ENCODE measurements at places on chromosomes 1 and 21.
A peak's percentile ranks its signal among the peaks of the same experiment; 100 is the strongest.

GRCh38 chr1:151994956-151995355 lies 1.3 kb upstream of the S100A10 start:
- no peak for DNase-seq

DNA sequence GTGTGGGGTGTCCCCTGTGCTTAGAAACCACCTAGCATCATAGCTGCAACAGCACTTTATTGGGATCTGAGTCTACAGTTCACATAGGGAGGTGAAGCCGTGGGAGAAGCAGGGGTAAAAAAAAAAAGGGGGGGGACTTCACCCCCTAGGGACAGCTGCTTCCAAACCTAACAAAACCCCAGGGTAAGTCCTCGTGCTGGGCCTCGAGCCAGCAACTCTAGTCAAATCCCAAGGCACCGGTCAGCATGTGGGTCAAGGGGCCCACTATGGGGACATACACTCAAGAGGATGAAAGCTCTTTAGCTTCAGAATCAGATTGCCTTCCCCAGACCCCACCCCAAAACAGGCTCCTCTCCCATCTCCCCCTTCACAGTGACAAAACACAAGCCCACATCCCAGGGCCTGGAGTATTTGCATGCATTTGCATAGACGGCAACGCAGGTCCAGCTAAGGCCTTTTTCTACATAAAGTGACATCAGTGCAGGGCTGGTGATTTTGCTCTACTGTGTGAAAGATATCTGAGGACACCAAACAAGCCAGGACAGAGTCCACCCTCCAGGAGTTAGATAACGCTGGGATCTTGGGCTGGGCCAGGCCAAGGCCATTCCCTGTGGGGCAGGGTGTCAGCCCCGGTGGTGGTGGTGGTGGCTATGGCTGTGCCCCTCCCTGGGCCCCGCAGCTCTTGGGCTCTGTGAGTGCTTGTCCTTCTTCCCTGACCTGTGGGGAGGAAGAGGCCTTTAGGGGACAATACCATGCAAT lies 8.1 kb upstream of the PMVK start:
- DNase-seq: no peak

DNA sequence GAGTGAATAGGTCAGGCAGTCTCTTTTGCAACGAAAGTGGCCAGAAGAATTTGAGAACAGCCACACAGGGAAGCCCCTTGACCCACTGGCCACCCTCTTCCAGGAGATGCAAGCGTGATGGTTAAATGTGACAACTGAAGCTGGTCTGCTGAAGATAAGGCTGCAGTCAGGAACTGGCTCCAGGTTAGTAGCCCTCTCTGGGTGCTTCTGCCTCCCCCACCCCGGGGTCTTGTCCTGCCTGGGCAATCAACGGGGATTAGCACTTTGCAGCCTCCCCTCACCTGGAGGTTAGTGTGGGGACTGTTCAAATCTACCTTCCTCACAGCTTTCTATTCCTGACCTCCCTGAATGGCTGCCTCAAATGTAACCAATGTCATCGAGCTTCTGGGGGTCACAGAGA lies 125.9 kb downstream of the PLXNA2 start:
- no peak for DNase-seq

- no peak for DNase-seq
Observed at GRCh38 chr1:6419397-6419803, 319 bp downstream of the HES2 start.

DNA sequence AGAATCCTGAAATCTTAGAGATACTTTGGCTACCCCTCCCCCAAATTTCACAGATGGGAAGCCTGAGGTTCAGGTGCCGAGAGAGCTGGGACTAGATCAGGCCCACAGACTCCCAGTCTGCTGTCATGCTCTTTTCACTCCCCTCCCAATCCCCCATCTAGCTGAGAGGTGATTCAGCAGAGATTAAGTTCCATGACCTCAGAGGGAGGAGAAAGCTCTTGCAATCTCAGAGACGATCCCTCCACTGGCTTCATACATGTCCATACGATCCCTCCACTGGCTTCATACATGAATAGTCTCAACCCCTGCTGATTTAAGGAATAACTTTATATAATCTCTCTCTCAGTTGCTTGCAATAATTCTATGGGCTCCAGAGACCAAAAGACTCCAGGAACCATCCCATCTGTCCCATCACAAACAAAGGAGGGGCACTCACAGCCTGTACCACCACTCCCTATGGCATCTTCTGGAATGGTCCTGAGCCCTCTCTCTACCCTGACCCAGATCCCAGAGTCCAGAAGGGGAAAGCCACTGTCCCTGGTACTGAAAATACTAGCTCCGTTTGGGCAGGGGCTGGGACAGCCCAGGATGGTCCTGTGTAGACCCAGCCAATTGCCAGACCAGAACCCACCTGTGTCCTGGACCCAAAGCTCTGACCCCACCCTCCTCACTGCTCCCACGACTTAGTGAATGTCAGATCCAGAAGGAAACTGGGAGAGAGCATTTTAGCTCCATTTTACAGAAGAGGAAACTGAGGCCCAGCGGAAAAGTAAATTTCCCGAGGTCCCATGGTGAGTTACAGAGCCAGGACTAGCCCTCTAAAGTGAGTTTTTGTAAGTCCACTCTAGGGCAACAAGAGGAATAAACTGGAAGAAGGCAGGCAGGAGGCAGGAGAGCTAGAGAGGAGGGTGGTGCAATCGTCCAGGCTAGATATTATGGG lies 27.1 kb downstream of the RIMS3 start:
- no peak for DNase-seq

GRCh38 chr1:26122988-26123973 lies 11.7 kb downstream of the PDIK1L start:
- DNase-seq: peak; percentile 36

- no peak for DNase-seq
Observed at GRCh38 chr1:179237222-179237621, 7.7 kb upstream of the ABL2 start.

GRCh38 chr1:42938645-42939615 lies 19.7 kb downstream of the SLC2A1 start:
- DNase-seq: no peak

GRCh38 chr21:30251781-30252180 lies 31.0 kb downstream of the KRTAP24-1 start:
- DNase-seq: no peak

GRCh38 chr1:246476771-246477170 lies 30.3 kb downstream of the SMYD3 start:
- no peak for DNase-seq

DNA sequence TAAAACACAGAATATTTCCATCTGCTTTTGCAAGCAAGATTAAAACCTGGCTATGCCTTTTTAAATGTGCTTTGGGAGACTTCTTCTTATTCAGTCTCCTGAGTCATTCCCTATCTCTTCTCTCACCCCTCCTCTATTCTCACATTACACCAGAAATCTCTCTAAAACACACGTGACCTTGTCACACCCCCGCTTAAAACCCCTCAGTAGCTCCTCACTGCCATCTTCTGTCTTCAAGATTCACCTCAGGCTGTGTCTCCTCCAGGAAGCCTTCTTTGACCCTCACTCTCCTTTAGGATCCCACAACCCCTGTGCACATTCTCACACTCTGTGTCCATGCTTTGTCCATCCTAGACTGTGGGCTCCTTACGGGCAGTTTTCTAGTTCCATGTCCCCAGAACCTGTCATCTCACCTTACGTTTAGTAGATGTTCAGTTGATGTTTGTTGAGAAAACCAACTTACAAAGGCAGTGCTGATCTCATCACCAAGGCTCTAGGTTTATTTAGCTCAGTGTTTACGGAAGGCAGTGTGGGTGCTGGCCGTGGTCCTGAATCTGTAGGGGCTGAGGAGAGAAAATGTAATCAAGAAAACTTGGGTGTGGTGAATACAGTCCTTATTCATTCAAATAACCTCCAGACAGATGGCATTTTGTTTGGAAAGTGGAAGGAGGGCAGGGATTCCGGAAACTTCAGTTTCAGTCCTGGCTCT lies 143.5 kb downstream of the DMRTA2 start:
- DNase-seq: no peak

GRCh38 chr1:157932069-157932468 lies 61.4 kb upstream of the KIRREL1 start:
- DNase-seq: no peak

DNA sequence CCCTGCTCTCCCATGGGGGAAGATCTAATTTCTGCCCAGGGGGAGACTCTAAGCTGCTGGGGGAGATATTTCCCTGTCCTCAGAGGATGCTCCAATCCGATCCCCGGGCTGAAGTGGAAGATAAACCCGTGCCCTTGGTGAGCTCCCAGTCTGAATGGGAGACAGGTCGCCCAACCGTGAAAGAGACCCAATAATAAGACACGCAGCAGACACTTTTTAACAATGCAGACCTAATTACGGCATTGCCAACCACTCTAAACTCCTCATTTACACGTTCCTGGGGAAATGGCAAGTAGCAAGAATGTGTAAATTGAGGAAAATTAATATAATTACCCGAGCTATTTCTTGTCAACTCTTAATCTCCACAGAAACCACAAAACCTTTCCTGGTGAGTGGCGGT lies 48.7 kb upstream of the ACTL8 start:
- DNase-seq: no peak

DNA sequence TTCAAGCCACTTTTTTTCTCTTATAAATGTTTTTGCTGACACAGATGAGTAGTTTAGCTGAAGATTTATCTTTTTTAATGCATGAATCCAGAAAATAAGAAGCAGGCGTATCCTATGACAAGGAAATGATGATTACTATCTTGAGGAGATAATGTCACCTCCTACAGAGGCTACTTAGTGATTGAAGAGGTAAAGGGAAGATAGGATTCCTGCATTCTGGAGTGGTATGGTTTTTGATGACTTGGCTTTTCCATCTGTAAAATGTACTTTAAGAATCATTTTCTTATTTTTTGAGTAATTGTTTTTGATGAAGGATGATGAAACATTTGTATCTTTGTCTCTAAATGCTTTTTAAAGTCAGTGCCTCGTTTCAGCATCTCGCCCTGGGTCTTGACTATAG lies 122.9 kb downstream of the SPATA46 start:
- no peak for DNase-seq

DNA sequence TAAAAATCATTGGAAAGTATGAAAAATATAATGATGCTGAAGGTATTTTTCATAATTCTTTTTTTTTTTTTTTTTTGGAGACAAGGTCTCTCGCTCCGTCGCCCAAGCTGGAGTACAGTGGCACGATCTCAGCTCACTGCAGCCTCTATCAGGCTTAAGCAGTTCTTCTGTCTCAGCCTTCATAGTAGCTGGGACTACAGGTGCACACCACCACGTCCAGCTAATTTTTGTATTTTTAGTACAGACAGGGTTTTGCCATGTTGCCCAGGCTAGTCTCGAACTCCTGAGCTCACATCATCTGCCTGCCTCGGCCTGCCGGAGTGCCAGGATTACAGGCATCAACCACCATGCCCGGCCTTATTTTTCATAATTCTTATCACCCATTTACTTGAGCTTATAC lies 13.3 kb downstream of the SMAP2 start:
- no peak for DNase-seq

- no peak for DNase-seq
Observed at GRCh38 chr1:90435351-90435750, 281.8 kb downstream of the BARHL2 start.

GRCh38 chr1:207911856-207912760 lies 1.2 kb upstream of the CD34 start:
- DNase-seq: no peak

- no peak for DNase-seq
Observed at GRCh38 chr1:205072286-205072685, 12.0 kb downstream of the TMEM81 start.

- no peak for DNase-seq
Observed at GRCh38 chr1:63928186-63929105, 154.6 kb downstream of the ROR1 start.
